ENCODE measurements at places on chromosomes 7 and 10.

GRCh38 chr7:28855538-28856217 lies 102.5 kb downstream of the TRIL start:
- no peaks in the 10 kb centered on the region for H3K27me3 ChIP-seq
- H3K4me1 ChIP-seq, result peaks cover 13% of the 10 kb centered on the region
- DNase-seq, result no peak
- H3K36me3 ChIP-seq, result no peaks in the 10 kb centered on the region

DNA sequence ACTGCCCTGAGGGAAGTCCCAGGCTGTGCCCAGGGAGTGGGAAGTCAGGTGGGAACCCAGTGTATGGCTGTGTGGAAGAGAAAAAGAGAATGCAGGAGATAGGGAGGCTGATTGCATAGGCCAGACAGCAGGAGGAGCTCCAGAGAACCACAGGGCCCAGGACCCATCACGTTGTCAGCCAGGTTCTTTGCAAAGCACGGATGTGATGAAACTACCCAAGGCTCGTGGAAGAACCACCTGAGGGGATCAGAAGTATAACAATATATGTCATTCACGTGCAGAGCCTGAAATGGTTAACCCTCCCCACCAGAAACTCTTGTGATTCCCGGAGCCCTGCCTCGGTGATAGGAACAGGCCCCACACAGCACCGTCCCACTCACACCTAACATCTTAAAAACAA lies 83.6 kb downstream of the LARP4B start:
- H3K4me1 ChIP-seq, result no peaks in the 10 kb centered on the region
- peak overlapping the region; percentile 20 for H3K4me3 ChIP-seq
- H3K27ac ChIP-seq, result no peak overlapping the region
- no peaks in the 10 kb centered on the region for H3K27me3 ChIP-seq

DNA sequence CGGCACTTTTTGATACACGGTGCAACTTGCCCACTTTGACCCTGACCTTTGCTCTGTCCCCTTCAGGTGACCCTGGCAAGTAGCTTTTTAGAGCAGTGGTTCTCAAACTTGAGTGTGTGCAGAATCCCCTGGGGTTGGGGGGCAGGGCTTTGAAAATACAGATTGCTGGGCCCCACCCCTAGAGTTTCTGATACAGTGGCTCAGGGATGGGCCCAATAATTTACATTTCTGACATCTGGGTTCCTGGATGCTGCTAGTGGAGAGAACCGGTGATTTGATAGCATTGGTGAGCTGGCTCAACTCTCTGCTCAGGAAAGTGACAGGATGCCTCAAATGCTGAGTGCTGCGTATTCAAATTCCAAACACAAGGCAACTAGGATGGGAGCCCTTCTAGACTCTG lies 537.8 kb upstream of the GALNT17 start:
- no peak overlapping the region for H3K27ac ChIP-seq
- H3K4me1 ChIP-seq, result peaks cover 14% of the 10 kb centered on the region
- H3K36me3 ChIP-seq, result no peaks in the 10 kb centered on the region
- no peak for DNase-seq
- no peak overlapping the region for H3K4me3 ChIP-seq

GRCh38 chr7:828793-829561 lies 3.3 kb upstream of the SUN1 start:
- no peak for DNase-seq
- H3K36me3 ChIP-seq, result peaks cover 32% of the 10 kb centered on the region
- H3K27me3 ChIP-seq, result no peaks in the 10 kb centered on the region
- H3K4me3 ChIP-seq, result peak overlapping the region; percentile 15
- no peak overlapping the region for H3K27ac ChIP-seq

- no peaks in the 10 kb centered on the region for H3K4me1 ChIP-seq
- no peak overlapping the region for H3K4me3 ChIP-seq
- DNase-seq, result peak; percentile 43
- H3K36me3 ChIP-seq, result no peaks in the 10 kb centered on the region
These were observed 15.4 kb downstream of the GPNMB start for GRCh38 chr7:23261843-23262452.

GRCh38 chr7:32228601-32229000 lies 158.4 kb upstream of the PDE1C start:
- DNase-seq, result no peak
- H3K36me3 ChIP-seq, result no peaks in the 10 kb centered on the region
- no peak overlapping the region for H3K27ac ChIP-seq
- no peaks in the 10 kb centered on the region for H3K4me1 ChIP-seq
- no peak overlapping the region for H3K4me3 ChIP-seq

DNA sequence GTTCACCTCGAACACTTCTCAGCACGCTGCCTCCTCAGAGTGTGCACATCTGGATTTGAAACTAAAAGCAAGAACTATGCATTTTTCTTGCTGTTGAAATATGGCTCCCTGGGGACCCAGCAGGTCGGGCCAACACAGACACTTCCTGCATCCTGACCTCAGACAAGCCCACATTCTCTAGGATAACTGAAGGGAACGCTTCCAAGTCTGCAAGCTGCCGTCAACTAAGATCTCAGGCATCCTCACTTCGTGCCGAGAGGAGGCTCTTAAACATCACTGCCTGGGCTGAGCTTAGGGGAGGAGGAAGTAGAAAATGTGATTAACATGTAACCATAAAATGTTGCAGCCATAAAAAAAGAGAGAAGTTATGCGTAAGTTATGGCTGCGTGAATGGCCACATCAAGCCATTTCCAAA lies 65.5 kb downstream of the PYROXD2 start:
- no peaks in the 10 kb centered on the region for H3K4me1 ChIP-seq
- no peak overlapping the region for H3K4me3 ChIP-seq
- H3K27ac ChIP-seq, result no peak overlapping the region

DNA sequence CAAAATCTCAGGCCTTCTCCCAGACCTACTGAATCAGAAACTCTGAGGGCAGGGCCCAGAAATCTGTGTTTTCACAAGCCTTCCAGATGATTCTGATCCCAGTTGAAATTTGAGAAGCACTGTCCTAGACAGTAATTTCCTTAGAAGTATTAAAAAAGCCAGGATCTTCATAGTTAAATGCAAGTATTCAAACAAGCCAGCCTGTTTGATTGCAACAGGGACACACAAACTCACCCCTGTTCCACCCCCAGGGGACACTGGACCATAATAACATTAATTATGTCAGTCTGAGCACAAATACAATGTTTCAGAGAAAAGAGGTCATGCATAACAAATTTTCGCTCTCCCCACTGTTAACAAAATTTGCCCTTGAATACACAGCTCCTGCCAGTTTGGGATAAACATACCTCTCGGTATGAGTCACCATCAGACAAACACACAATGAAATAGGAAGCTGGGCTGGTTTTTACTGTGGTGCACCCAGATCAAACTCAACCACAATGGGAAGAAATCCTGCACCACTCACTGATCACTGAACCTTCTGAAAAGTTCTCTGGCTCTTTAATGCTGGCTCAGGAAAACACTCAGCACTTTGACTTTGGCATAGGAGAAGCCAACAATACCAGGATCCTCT lies 34.3 kb downstream of the ABLIM1 start:
- no peak for DNase-seq
- no peaks in the 10 kb centered on the region for H3K36me3 ChIP-seq
- no peak overlapping the region for H3K27ac ChIP-seq

- H3K27me3 ChIP-seq, result no peaks in the 10 kb centered on the region
- H3K4me3 ChIP-seq, result no peak overlapping the region
- no peak overlapping the region for H3K27ac ChIP-seq
- H3K36me3 ChIP-seq, result no peaks in the 10 kb centered on the region
- DNase-seq, result no peak
These were observed 22.1 kb downstream of the CCDC186 start for GRCh38 chr10:114151892-114152291.

- H3K4me1 ChIP-seq, result peaks cover 4% of the 10 kb centered on the region
- no peak overlapping the region for H3K27ac ChIP-seq
- no peak overlapping the region for H3K4me3 ChIP-seq
- DNase-seq, result no peak
- no peaks in the 10 kb centered on the region for H3K27me3 ChIP-seq
These were observed 14.2 kb downstream of the INSYN2A start for GRCh38 chr10:127182161-127182560.

DNA sequence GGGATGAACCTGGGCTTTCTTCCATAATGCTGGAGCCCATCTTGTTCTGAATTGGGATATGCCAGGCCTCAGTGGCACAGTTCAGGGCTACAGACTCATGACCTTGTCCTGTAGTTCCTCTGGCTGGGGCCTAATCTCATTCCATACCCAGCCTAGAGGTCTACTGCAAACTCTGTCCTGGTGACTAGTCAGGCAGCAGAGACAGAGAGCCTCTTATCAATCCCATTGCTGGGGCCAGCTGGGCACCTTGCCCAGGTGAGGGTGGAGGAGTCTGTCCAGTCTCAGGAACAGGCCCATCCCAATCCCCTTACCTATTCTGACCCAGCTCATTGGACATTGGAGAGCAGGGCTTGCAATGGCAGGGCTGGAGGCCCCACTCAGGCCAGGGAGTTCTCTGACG lies 28.0 kb upstream of the COMTD1 start:
- no peaks in the 10 kb centered on the region for H3K27me3 ChIP-seq
- H3K36me3 ChIP-seq, result no peaks in the 10 kb centered on the region
- H3K4me3 ChIP-seq, result no peak overlapping the region
- no peak overlapping the region for H3K27ac ChIP-seq
- no peak for DNase-seq
- no peaks in the 10 kb centered on the region for H3K4me1 ChIP-seq

DNA sequence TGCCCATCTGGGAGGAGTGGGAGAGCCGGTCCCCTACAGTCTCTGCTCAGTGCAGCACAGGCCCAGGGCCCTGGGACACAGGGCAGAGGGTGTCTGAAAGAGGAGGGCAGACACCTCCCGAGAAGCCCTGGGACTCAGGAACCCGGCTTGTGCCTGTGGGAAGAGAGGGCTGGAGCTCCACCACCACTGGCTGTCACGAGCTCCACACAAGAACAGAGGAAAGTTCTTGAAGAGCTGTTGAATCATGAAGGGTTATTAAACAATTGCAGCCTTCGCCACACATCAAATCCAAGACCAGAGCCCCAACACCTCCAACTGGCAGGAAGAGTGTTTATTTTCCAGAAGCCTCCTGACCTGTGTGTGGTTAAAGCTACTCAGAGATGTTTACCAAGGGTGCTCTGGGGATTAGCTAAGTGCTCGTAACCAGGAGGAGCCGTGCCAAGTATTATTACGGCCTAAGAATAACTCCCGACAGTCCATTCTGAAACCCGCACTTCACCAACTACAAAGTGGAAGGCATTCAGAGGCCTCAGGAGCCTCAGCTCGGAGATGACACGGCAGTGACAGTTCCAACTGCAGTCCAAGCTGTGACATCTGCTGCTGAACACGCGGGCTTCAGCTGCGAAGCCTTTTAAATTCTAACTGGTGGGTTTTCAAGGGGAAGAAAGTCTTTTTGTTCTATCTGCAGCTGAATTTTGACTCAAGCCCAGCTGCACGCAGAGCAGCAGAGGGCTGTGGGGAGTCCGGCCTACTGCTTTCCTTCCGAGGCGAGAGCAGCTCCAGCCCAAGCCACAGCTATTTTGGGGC lies 75.1 kb downstream of the MAD1L1 start:
- H3K27me3 ChIP-seq, result no peaks in the 10 kb centered on the region
- DNase-seq, result no peak
- no peak overlapping the region for H3K4me3 ChIP-seq
- peaks cover 4% of the 10 kb centered on the region for H3K36me3 ChIP-seq

- H3K36me3 ChIP-seq, result no peaks in the 10 kb centered on the region
- no peak overlapping the region for H3K27ac ChIP-seq
- H3K27me3 ChIP-seq, result no peaks in the 10 kb centered on the region
- DNase-seq, result no peak
- H3K4me1 ChIP-seq, result no peaks in the 10 kb centered on the region
These were observed 310.9 kb upstream of the ZNF32 start for GRCh38 chr10:43959364-43960134.

DNA sequence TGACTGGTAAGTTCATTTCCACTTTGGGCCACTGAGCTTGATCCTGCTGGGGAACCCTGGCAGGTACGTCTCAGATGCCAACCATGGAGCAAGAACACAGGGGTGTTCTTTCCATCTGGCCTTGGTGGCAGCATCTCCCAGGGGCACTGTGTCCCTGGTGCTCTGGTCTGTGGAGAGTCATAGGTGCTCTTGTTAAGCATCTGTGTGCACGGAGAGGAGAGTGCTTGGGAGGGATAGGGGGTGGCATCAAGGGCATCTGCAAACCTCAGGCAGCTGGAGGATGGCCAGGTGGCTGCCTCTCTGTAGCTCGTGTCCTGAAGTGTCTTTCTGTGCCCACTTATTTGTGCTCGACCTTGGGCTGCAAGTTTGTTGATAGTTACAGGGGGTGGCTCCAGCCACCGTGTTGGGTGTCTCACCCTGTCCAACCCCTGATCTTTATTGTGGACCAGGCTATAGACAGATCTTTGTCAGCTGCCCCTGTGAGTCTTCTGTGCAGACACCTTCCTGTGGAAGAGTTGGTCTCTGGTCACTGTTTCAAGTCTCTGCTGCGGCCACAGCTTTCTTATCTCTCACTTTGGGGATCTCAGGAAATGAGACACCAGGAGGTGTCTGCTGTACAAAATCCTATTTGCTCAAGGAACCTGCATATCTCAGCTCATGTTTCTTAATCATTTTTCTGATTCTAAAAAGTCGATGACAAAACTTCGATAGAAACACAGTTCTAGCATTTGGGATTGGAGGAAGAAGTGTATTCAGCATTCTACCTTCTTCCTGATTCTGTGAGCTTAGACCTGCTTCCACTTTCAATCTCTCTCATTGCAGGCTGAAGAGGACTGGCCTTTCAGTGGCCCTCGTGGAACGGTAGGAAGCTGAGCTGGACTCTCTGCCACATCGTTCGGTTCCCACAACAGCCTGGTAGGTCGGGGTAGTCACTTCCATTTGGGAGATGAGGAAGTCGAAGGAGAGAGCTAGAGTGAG lies 17.2 kb upstream of the GIMAP8 start:
- no peak overlapping the region for H3K4me3 ChIP-seq
- H3K4me1 ChIP-seq, result peaks cover 8% of the 10 kb centered on the region
- H3K27me3 ChIP-seq, result no peaks in the 10 kb centered on the region
- H3K36me3 ChIP-seq, result no peaks in the 10 kb centered on the region
- no peak for DNase-seq
- H3K27ac ChIP-seq, result no peak overlapping the region

- no peak overlapping the region for H3K27ac ChIP-seq
- H3K36me3 ChIP-seq, result no peaks in the 10 kb centered on the region
- no peak for DNase-seq
- no peaks in the 10 kb centered on the region for H3K27me3 ChIP-seq
These were observed 260.1 kb upstream of the LRRN3 start for GRCh38 chr7:110830778-110831177.

GRCh38 chr10:104036518-104037260 lies 49.0 kb downstream of the COL17A1 start:
- no peaks in the 10 kb centered on the region for H3K36me3 ChIP-seq
- DNase-seq, result no peak
- no peaks in the 10 kb centered on the region for H3K27me3 ChIP-seq
- H3K4me1 ChIP-seq, result peaks cover 25% of the 10 kb centered on the region
- H3K27ac ChIP-seq, result no peak overlapping the region

DNA sequence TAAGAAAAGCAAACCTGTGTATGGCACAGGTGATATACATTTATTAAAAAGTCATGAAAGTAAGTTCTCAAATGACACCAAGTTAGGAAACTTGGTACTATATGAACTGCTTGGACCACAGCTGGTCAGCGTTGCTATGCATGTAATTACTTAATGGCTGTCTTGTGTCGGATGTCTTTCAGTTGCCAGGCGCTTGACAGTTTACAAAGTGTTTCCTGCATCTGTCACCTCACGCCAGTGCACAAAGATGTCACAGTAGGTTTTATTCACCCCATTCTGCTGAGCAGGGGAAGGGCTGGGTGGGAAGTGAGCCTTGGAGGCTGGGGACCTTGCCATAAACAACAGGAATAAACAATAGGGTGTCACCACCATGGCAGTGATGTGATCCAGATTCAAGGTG lies 35.8 kb downstream of the ADAM12 start:
- H3K27me3 ChIP-seq, result no peaks in the 10 kb centered on the region

All from neuronal stem cell (in vitro differentiated cells).